ENCODE measurements at places on chromosomes 3 and 15. TPM values are rescaled to one million over a fixed set of nuclear protein-coding genes. Genes with fewer than 3 reads are reported as not detected.

DNA sequence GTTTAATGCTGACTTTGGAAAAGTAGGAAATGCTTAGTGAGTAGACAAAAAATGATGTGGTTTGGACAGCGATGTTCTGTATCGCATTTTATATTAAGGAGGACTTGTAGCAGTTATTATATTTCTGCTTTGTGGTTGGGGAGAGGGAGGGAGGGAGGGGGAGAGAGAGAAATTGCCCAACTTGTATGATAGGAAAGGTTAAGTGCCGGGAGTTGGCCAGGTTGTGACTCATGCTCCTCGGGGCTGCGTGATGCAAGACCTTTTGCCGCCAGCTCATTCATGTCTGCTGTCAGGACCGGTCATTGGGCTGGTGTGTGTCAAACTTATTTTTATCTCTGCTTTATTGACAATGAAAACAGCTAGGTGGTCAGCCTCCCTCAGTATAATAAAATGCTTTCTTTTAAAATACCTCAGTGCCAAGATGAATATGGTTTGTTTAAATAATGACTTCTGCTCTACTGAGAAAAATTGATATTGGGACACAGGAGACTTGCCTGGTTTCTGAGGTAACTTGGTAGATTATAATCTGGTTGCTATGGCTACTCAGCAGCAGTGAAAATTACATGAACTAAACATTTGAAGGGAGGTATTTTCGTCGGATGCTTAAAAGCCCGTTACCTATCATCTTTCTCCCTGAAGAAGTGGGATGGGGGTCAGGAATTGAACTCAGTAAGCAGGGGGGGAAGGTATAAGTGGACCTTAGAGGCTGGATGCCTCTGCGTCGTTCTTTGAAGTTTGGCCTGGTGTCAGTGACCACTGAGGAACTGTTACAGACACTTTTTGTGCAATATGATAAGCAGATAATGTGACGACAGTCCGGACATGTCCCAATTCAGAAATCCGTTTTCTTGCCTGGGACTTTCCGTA lies 90.7 kb downstream of the FNDC3B start:
- peak; percentile 97 for DNase-seq

DNA sequence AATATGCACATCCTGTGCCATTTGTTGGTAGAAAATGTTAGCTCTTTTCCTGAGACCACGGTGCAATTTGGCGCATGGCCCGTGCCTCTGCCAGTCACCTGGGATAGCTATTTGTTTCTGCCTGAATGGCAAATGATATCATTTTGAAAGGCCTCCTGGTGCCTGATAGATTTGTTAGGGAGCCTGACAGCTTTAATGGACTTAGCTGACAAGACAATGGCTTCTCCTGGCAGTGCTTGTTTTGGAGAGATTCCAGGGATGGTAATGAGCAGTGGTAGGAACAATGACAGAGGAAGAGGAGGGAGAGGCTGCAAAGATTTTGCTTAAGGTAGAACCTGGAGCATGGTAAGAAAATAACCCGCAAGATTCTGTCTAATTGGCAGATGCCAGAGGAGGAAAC lies 268.5 kb downstream of the CLSTN2 start:
- DNase-seq: no peak

The ADCY5 gene
- polyA plus RNA-seq: not detected

DNA sequence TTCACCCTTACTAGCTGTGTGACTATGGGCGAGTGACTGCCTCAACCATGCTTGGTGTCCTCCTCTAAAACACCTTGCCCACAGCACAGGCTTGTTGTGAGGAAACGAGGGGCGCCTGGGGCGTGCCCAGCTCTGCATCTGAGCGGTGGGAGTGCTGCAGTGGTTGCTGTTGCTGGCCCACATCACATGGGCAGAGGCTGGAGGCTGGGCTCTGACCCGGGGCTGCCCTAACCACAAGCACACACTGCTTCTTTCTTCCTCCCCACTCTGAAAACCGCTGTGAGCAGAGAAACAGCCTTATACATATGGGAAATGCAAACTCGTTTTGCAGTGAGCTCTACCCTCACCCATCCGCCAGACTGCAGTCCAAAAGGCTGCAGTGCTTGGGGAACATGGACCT lies 74.8 kb upstream of the RPL32 start:
- DNase-seq: no peak

The ITIH3 gene
- polyA plus RNA-seq: not detected

GRCh38 chr15:32956006-32956405 lies 238.2 kb downstream of the GREM1 start:
- no peak for DNase-seq

GRCh38 chr15:85947936-85948335 lies 131.7 kb upstream of the AGBL1 start:
- no peak for DNase-seq

DNA sequence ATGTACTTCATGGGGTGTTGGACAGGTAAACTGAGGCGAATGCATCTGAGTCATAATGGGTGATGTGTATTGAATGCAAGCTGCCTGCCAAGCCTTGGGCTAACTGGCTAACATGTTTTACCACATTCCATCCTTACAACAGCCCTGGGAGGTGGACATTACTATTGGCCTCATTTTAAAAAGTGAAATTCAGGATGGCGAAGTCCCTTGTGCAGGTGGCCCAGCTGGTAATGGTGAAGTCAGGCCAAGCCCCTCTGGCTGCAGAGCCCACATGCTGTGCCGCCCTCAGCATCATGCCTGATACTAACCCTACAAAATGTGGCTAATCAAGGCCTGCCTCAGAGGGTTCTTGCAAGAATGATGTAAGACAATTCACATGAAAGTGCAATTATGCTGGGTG lies 60.0 kb upstream of the CHD2 start:
- no peak for DNase-seq

The C3orf85 gene
- not detected for polyA plus RNA-seq

The VIPR1 gene
- polyA plus RNA-seq: 10.0 TPM

- DNase-seq: no peak
Measured at GRCh38 chr3:54918516-54918915, 9.3 kb downstream of the LRTM1 start.

The KY gene
- polyA plus RNA-seq: 0.03 TPM

DNA sequence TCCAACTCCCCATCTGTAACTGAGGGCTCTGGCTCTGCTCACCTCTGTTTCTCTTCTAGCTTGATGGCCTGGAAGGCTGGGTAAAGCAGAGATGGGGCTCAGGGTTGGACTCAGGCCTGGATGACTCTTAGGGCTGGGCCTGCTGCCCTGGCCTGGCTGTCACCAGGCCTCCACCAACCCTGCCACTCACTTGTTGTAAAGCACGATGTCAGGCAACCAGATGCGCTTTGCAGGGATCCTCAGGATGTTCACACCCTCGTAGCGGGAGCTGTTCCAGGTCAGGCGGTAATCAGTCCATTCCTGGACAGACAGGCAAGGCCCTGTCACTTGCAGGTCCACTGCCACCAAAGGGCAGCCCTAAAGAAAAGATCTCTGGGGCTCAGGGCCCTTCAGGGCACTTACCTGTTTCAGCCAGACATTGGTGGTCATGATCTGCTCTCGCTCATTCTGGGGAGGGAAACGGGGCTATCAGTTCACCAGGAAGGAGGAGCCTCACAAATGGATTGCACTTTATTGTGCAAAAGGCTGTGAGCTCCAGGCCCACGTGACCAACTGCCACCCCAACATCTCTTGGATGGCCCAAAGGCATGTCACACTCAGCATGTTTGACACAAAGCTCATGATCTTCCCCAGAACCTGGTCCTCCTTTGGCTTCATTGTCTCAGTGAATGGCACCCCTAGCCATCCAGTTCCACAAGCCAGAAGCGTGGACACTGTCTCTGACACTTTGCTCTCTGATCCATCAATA lies 9.9 kb downstream of the CHRNB4 start:
- no peak for DNase-seq

DNA sequence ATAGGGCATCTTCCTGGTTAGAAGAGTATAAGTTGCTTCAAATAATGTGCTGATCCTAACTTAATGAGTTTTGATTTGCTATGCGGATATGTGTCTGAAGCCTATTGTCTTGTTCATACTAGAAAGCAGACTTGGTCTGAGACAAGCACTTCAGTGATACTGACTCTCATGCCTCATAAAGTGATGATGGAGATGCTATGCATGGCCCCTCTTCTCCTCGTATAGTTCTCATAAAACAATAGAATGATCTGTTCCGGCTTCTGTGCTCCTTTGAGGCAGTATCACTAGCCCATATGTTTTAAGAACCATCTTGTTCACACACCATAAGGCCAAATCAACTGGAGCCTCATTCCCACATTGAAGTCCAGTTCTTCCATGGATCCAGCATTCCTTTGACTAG lies 222.1 kb downstream of the LRTM1 start:
- DNase-seq: no peak

DNA sequence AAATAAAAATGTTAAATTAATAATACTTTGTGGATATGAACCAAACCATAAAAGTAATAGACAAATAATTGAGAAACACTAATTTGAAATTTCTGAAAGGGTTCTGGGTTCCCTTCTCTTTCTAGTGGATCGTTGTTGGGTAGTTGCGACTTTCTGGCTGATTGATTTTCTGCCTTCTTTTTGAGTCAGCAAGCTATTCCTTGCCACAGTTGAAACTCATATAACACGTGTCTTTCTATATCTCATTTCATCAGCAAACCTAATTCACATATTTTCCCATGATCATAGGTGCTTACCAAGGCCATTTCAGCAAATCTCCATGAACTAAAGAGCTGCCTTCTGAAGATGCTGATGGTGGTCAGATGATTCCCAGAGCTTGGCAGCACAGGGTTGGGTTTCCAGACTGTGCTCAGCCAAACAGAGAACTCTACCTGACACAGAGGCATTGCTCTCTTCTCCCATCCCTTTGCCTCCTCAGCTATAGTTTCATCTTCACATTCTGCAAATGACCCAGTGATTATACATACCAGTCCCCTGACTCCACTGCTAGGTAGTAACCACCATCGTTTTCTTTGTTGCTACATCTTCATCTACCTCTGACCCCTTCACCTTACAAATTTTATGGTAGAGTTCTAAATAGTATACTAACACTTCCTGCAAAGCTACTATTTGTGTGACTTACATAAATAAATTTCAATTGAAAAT lies 383.9 kb upstream of the DPH6 start:
- no peak for DNase-seq

DNA sequence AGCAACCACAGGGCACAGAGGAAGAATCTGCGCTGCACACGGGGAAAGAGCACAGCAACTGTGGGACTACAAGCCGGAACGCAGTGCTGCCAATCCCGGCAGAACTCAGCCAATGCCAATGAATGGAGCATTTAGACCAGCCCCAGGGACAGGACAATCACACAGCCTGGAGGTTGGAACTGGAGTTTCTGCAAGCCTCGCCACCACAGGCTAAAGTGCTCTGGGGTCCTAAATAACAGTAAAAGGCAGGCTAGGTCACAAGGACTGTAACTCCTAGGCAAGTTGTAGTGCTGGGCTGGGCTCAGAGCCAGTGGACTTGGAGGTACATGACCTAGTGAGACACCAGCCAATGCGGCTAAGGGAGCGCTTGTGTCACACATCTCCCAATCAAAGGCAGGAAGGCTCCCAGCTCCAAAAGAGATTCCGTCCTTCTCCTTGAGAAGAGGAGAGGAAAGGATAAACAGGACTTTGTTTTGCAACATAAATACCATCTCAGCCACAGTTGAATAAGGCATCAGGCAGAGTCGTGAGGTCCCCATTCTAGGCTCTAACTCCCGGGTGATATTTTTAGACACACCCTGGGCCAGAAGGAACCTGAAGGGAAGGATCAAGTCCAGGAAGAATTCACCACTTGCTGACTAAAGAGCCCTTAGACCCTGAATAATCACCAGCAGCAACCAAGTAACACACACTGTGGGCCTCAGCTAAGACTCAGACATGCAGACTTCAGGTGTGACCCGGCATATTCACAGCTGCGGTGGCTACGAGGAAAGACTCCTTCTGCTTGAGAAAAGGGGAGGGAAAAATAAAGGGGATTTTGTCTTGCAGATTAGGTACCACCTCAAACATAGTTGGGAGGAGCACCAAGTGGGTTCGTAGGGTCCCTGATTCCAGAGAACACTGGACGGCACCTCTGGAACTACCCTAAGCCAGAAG lies 85.5 kb upstream of the XXYLT1 start:
- DNase-seq: no peak

DNA sequence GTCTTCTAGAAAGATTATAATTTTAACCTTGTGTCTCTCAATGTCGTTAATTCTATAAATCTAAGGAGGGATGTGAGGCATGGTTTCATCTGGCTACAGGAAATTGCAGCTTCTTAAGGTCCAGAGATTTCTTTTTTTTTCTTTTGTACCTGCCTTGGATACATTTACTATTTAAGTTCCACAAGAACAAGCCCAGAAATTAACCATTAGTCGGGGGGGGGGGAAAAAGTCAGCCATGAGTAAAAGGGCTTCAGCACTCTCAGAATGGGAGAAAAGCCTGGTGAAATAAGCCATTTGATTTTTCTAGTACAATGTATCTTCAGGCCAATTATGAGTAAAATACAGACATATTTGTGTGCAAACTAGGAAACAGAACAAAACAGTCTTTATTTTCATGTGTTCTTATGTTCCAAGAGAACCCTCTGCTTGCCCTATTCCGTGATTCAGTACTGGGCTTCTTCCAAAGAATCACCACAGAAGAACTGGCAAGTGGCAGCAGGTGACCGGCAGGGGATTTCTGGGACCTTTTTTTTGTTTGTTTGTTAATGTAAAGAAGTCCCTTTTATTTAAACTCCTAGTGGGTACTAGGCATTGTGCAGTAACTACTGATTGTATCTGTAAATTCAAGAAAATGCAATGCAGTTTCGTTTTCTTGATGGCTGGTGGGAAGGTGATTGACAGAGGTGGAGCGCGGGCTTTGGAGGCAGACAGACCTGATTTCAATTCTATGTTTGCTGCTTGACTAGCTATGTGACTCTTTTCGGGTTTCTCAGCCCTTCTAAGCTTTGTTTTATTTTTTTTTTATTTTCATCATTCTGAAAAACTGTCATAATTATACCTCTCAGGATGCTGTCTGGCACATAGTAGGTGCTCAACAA lies 82.5 kb downstream of the PEX5L start:
- no peak for DNase-seq

GRCh38 chr3:97822359-97822775 lies 556 bp downstream of the CRYBG3 start:
- no peak for DNase-seq

DNA sequence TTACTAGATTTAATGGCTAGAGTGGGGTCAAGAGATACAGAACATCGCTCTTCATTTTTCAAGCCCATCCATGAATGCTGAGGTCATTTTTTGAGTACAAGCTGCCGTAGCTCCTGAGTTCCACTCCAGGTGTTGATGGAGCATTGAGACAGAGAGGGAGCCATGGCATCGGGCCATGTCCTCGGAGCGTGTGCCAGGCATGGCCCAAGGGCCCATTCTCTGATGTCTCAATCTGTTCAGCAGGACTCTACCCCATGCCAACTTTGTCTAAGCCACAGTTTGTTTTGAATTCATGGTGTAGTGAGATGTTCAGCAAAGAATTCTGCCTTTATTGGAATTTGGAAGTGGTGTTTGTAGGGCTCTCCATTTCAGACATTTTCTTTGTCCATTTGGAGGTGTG lies 110.5 kb upstream of the ADAMTS9 start:
- no peak for DNase-seq

DNA sequence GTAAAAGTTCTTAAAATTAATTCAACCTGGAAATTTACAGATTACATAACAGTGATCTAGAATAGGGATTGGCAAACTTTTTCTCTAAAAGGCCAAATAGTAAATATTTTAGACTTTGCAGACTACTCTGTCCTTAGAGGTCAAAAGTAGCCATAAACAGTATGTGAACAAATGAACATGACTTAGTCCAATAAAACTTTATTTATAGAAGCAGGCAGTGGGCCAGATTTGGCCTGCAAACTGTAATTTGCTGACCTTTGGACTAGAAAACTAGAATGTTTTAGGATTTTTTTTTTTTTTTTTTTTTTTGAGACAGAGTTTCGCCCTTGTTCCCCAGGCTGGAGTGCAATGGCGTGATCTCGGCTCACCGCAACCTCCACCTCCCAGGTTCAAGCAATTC lies 12.1 kb downstream of the SENP8 start:
- no peak for DNase-seq

GRCh38 chr3:141091426-141091825 lies 40.3 kb downstream of the SPSB4 start:
- no peak for DNase-seq

The SUCNR1 gene
- not detected for polyA plus RNA-seq

All from keratinocyte (primary cell).